ENCODE measurements at places on chromosomes 4 and X.
A peak's percentile ranks its signal among the peaks of the same experiment; 100 is the strongest.

- no peak for DNase-seq
These were observed 3.7 kb downstream of the NKX3-2 start for GRCh38 chr4:13540446-13541175.

GRCh38 chr4:24642981-24643547, 58.7 kb upstream of the DHX15 start:
- DNase-seq: peak; percentile 68

- DNase-seq: no peak
These were observed 51.5 kb upstream of the BTC start for GRCh38 chr4:74845834-74846233.

GRCh38 chrX:40171513-40172400, 74.0 kb upstream of the BCOR start:
- peak; percentile 43 for DNase-seq

GRCh38 chr4:73499996-73500765, 18.6 kb downstream of the AFM start:
- no peak for DNase-seq

GRCh38 chrX:126376465-126376864, 176.1 kb downstream of the DCAF12L1 start:
- no peak for DNase-seq

GRCh38 chr4:2545321-2546013, 9.0 kb downstream of the FAM193A start:
- no peak for DNase-seq

GRCh38 chr4:20408611-20409010, 156.9 kb downstream of the SLIT2 start:
- no peak for DNase-seq

GRCh38 chrX:141278306-141278705, 36.0 kb upstream of the SPANXC start:
- DNase-seq: peak; percentile 22

DNA sequence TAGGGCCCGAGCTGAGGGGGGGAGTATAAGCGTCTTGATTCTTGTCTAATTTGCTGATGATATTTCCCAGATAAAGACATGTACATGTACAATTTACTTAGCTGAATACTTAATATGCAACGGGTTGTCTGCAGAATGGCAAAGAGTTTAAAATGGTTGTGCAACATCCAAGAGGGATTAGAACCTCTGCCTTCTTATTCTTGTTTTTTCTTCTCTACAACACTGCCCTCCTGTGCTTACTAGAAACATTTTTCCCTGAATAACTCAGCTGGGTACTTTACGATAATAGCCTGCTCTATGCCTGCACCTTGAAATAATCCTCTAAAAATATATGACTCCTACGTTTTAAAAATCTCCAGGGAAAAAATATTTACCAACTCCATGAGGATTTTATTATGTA, 41.8 kb downstream of the INTS12 start:
- DNase-seq: no peak

DNA sequence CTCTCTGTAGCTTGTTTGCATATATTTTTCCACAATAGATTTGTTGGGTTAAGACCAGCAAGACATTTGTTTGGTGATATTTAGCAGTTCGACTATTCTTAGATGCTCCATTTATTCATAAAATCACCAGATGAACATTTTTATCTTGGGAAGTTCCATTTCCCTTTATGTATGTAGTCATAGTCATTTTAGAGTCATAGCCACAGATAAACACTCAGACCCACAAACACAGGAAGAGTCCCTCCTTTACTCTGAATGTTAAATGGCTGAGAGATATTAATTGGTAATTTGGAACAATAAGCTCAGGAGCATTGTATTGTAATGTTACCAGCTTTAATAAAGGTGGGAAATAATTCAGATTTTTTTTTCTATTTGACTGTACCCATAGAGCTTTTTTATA, 1608.7 kb downstream of the STIM2 start:
- DNase-seq: no peak

- no peak for DNase-seq
These were observed 121.7 kb upstream of the HAND2 start for GRCh38 chr4:173651651-173652282.

- no peak for DNase-seq
These were observed 507.9 kb downstream of the TECRL start for GRCh38 chr4:63901304-63901703.

- DNase-seq: no peak
These were observed 15.3 kb upstream of the HPGD start for GRCh38 chr4:174537634-174538033.

- no peak for DNase-seq
These were observed 215.8 kb downstream of the MID1IP1 start for GRCh38 chrX:39017077-39017476.

- DNase-seq: no peak
These were observed 355.6 kb downstream of the CBLL2 start for GRCh38 chrX:22628275-22628674.

- DNase-seq: peak; percentile 41
These were observed 12.3 kb downstream of the ZNF182 start for GRCh38 chrX:47991263-47992094.

DNA sequence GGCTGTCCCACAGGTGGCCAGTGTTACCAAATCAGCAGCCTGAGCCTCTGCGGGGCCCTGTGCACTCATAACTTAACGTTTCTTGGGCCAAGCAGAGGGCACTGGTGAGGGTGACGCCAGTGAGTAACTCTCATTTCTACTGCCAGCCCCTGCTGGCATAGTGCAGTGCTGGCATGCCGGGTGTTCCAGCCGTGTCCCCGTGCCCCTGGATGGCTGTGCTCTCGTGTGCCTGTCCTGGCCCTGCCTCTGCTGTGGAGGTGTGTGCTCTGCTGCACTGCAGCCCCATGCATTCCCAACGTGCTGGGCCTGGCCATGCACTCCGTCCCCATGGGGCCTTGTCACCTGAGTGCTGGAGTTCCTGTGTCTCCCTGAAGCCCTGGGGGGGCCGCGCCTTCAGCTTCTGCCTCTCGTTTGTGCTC, 14.7 kb downstream of the TBC1D14 start:
- DNase-seq: no peak

- DNase-seq: peak; percentile 73
These were observed 65.8 kb downstream of the PDLIM5 start for GRCh38 chr4:94517492-94517891.

DNA sequence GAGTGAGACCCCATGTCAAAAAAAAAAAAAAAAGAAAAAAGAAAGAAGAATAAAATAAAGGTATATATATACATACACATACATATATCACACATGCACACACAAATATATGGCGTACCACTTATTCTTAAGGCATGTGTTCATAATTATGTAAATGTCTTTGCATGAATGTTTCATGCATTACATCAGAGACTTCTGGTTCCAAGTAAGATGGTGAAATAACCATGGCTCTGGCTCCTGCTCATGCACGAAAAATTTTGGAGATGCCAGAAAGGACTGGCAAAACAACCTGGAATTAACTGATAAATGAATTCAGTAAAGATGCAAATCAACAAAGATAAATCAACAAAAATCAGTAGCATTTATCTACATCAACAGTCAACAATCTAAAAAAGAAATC, 19.7 kb upstream of the FHIP1A start:
- DNase-seq: peak; percentile 35

DNA sequence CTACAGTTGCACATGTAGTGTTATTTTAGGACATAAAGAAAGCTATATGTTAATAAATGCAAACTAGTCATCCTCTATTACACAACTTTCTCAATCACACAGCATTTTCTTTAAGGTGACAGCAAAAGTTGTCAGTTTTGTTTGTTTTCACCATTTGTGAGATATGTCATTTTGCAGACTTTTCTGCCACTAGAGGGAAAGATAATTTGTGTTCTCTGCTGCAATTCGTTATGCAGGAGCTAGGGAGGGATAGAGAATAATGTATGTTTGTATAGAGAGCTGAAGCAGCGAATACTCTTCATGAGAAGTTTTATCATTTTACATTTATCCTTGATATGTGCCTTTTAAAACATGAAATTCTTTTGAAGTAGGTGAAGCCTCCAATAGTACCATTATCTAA, 670.6 kb upstream of the ATOH1 start:
- DNase-seq: no peak

- DNase-seq: peak; percentile 54
These were observed 16.7 kb upstream of the RBM41 start for GRCh38 chrX:107135049-107135964.

GRCh38 chr4:55346851-55347255, 811 bp downstream of the SRD5A3 start:
- DNase-seq: no peak

DNA sequence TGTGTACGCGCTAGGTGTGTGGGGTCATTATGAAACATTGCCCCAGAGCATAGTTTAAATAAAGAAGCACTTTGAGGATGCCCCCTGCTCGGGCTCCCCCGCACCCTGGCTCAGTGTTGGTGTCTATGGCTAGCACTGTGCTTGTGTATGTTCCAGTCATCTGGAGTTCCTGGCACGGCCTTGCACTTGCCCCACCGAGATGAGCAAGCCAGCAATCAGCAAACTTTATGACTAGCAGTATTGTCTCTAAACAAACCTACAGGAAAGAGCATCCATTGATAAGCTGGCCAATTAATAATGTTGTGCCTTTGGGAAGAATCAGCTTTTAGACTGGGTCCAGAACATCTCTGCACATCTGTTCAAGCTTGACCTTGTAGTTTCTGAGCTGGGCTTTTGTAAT, 707 bp upstream of the SHROOM4 start:
- no peak for DNase-seq

GRCh38 chr4:140876615-140877364, 120.6 kb upstream of the TBC1D9 start:
- DNase-seq: peak; percentile 65

- DNase-seq: no peak
These were observed at the start of gene PPP2R2C for GRCh38 chr4:6472387-6473263. Gene PPP2R2C, minus strand, starts transcription at chr4:6472614. Its CDS starts 385 bp downstream, at chr4:6472229.

Data from fibroblast of skin of scalp (primary cell).